Activated CD8-positive, alpha-beta memory T cell treated with anti-CD3 and anti-CD28 coated beads, Interleukin-2, amount 10 ng/mL, durations not matched to agents 7 days and 5 days (primary cell): ENCODE measurements at places on chromosomes 1 and 21.

GRCh38 chr21:21929789-21930188, 931.6 kb downstream of the NCAM2 start:
- no peak for DNase-seq

DNA sequence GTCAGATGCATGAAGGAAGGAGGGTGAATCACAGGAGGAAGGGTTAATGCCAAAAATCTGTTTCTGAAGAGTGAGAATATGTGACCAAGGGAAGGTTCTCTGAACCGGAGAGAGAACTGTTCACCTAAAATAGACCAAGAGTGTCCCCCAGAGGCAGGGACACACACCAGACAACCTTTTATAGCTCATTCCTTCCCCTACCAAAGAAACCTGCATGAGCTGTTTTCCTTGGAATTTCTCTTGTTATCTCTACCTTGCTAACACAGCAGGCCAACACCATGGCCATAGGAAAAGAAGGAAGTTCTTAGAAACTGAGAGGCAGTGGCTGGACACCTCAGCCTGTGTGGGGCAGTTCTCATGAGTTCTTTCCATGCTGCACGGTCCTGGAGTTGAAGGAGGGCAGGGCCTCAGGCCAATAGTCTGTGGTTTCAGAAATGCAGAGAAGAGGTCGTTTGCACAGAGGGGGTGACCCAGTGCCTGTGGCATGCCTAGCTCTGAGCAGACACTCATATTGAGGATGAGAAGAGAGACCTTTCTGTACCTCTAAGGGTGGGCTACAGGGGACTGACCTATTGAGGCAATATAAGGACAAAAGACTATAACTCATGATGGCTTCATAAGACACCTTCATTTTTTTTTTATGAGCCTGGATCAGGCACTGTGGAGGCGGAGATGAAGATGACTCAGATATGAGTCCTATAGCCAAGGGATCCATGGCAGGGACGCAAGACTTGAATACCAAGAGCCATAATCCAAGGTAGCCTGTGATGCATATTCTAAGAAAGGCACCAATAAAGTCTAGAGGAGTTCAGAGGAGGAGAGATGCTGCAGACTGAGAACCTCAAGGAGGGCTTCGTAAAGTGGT, 39.4 kb downstream of the IGFN1 start:
- DNase-seq = no peak

GRCh38 chr1:86739648-86740509, 35.5 kb downstream of the SH3GLB1 start:
- DNase-seq = no peak

DNA sequence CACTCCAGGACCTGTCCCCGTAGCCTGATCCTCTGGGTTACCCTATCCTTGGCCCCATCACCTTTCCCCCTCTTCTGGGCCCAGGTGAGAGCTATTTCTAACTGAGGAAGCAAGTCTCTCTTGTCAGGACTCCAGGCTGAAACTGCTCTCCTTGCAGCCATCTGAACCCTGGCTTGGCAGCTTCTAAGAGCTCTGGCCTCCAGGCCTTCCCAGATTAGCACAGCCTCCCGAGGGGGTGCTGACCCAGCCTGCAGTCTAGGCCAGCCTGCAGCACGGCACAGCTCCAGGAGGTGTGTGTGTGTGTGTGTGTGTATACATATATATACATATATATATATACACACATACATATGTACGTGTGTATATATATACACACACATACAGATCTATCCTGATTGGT, 17.4 kb downstream of the CACNA1S start:
- DNase-seq = no peak
